Activated CD8-positive, alpha-beta T cell treated with anti-CD3 and anti-CD28 coated beads, Interleukin-2, amount 10 ng/mL, durations not matched to agents 7 days and 5 days (primary cell): ENCODE measurements at places on chromosomes 16 and 17.

DNA sequence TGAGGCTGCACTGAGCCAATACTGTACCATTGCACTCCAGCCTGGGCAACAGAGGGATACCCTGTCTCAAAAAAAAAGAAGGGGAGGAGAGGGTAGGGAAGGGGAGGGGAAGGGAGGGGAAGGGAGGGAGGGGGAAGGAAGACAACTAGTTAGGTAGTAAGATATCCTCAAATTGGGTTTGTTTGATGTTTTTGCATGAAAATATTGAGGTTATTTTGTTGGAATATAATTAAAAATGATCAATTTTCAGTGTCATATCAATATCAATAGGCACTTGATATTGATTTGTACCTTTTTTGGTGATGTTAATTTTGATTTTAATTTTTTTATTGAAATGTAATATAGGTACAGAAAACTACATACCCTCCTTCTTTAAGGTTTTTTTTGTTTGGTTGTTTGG, 16.6 kb upstream of the PDP2 start:
- no peak for DNase-seq
- no peak overlapping the region for H3K4me3 ChIP-seq

GRCh38 chr16:19142939-19143598, 25.0 kb upstream of the SYT17 start:
- H3K4me3 ChIP-seq: no peak overlapping the region
- peaks cover 8% of the 10 kb centered on the region for H3K27me3 ChIP-seq
- no peaks in the 10 kb centered on the region for H3K36me3 ChIP-seq

GRCh38 chr17:54901230-54901822, 674 bp downstream of the TOM1L1 start:
- H3K27ac ChIP-seq: no peak overlapping the region
- peaks cover 9% of the 10 kb centered on the region for H3K4me1 ChIP-seq
- no peaks in the 10 kb centered on the region for H3K36me3 ChIP-seq

DNA sequence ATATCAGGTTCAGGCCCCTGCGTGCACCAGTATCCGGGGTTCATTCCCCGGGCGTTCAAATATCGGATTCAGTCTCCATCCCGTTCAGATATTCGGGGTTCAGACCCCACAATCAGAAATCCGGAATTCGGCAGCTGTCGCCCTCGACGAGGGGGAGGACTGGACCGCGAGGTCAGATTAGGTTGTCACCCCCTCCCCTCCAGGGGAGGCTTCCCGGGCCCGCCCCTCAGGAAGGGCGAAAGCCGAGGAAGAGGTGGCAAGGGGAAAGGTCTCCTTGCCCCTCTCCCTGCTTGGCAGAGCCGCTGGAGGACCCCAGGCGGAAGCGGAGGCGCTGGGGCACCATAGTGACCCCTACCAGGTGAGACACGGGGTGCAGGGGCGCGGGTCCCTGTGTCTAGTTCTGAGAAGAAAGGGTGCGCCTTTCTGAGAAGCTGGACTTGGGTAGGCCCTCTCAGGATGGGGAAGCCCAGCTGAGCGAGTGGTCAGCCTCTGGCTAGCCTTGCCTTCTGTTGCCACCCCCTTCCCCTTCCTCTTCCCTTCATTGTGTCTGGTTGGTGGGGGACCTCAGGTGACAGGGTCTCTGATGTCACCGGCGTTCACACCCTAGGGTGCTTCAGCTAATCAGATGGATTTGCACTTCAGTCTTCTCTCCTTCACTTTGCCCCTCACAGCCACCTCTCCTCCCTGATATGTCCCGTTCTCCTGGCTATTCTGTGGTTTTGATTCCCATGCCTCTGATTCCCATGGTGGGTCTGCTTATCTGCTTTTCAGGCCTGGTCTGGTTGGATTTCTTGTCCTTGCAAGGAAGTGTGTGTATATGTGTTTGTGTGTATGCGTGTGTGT, 844 bp downstream of the TAOK2 start:
- peak overlapping the region; percentile 92 for H3K27ac ChIP-seq
- peaks cover 38% of the 10 kb centered on the region for H3K4me1 ChIP-seq
- no peaks in the 10 kb centered on the region for H3K27me3 ChIP-seq

DNA sequence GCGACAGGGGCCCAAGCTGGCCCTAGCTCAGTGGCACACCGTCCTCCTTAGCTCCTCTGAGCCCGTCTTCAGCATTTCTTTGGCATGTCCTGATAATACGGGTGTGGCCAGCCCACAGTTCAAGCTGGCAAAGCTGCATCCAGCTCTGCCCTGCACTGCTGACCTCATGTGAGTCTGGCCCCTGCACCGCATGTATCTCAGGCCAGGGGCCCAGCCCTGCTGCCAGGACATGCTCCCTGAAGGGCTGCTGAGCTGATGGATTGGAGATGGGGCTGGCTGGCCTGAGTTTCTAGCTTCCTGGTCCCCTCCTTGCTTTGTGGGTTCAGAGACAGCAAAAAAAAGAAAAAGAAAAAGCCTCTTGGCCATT, 2.4 kb downstream of the DOC2B start:
- no peak overlapping the region for H3K27ac ChIP-seq
- no peak for DNase-seq
- no peaks in the 10 kb centered on the region for H3K4me1 ChIP-seq
- H3K4me3 ChIP-seq: no peak overlapping the region

GRCh38 chr16:65271996-65272395, 150.1 kb upstream of the CDH11 start:
- DNase-seq: no peak
- no peak overlapping the region for H3K4me3 ChIP-seq
- no peaks in the 10 kb centered on the region for H3K36me3 ChIP-seq
- H3K27me3 ChIP-seq: no peaks in the 10 kb centered on the region

DNA sequence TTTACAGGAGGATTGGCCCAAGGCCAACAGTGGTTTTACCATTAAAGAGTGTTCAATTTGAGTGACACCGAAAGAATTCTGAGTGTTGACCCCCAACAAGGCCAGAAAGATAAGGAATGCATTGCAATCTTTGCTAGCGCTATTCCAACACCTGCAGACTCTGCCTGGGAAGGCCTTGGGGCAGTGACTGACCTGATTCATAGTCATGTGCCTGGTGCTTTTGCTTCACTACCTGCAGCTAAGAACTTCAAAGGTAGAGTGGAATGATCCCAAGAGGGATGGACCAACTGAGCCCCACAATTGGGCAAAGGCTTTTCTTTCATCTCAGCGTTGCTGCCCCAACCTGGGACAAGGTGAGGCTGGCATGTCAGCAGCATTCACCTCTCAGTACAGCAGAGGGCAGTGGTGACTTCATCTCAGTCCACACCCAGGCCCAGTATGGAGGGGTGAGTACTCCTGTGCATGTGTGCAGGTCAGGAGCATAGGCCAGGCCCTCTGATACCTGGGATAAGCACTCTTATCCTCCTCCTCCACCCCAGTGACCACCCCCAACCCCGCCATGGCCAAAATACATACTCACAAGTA, 149.6 kb upstream of the GNAO1 start:
- H3K4me3 ChIP-seq: no peak overlapping the region
- peak; percentile 41 for DNase-seq
- no peaks in the 10 kb centered on the region for H3K4me1 ChIP-seq

GRCh38 chr17:4220655-4221054, 43.1 kb downstream of the ANKFY1 start:
- H3K27me3 ChIP-seq: no peaks in the 10 kb centered on the region
- peaks cover 31% of the 10 kb centered on the region for H3K36me3 ChIP-seq
- no peak overlapping the region for H3K4me3 ChIP-seq

GRCh38 chr17:77343031-77343800, 202.4 kb downstream of the SEC14L1 start:
- no peaks in the 10 kb centered on the region for H3K27me3 ChIP-seq
- H3K36me3 ChIP-seq: peaks cover 10% of the 10 kb centered on the region
- no peak for DNase-seq
- H3K27ac ChIP-seq: peak overlapping the region; percentile 91
- peaks cover 45% of the 10 kb centered on the region for H3K4me1 ChIP-seq

DNA sequence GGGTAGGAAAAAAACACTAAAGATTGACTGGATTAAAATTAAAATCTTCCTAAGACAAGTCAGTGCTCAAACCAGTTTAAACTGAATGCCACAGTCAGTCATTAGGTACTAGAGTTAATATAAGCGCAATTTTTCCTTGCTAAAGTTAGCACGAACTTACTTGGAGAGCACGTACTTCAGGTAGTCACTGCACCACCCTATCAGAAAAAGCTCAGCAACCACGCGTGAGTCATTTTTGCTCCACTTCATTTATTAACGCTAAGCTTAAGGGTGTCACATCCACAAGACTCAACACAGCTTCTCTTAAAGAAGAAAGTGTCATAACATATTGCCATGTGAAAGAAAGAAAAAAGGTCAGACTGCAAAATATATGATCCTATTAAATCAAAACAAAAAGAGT, 53.1 kb downstream of the TEX2 start:
- DNase-seq: no peak
- H3K27me3 ChIP-seq: no peaks in the 10 kb centered on the region
- H3K36me3 ChIP-seq: peaks cover 12% of the 10 kb centered on the region
- H3K27ac ChIP-seq: no peak overlapping the region
- H3K4me1 ChIP-seq: peaks cover 3% of the 10 kb centered on the region

DNA sequence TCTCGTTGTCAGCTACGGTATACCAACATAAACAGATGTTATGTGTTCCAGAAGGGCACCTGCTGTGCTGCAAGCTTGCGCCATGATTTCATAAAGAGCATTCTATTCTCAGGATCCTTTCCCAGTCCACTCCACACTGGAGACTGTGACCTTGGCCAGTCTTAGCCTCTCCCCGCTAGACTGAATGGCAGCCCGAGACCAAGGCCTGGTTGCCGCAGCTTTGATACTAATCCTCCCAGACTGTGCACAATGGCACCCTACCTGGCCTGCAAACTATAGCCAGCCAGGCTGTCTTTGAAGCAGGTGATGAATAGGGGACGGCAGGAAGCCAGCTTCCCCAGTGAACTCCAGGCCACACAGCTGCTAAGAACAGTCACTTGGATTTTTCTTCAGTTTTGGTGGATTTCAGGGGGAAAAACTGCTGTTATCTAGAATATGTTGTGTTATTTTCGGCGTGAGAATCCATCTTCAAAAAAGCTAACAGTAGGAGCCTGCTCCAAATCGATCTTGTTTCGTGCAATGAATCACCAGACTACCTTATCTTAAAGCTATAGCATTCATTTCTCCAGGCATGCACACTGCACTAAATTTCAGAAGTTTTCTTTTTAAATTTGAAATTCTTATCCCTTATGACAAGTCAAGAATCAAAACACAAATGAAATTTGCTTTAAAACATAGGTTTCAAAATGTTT, 289.0 kb downstream of the CEP112 start:
- no peaks in the 10 kb centered on the region for H3K4me1 ChIP-seq
- H3K4me3 ChIP-seq: no peak overlapping the region
- DNase-seq: no peak
- H3K27ac ChIP-seq: no peak overlapping the region
- peaks cover 2% of the 10 kb centered on the region for H3K27me3 ChIP-seq

DNA sequence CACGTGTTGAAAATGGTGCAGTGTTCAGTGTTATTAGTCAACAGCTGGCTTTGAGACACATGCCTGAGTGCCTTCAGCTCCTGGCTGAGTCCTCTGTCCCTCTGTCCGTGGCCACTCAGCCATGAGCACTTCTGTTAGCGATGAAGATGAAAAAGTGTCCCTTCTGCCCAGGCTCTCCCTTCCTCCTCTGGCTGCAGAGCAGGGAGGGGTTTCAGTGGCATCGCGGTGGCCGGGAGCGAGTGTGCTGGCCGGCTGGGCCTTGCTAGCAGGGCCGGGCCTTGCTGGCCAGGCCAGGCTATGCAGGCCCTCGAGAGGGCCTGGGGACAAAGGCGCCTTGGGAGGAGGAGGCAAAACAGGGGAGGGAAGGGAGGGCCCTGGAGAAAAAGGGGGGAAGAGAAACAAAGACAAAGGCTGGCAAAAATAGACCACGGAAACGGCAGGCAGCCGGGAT, 47.7 kb downstream of the CMIP start:
- DNase-seq: no peak
- no peak overlapping the region for H3K4me3 ChIP-seq
- H3K4me1 ChIP-seq: peaks cover 36% of the 10 kb centered on the region
- peaks cover 7% of the 10 kb centered on the region for H3K36me3 ChIP-seq

DNA sequence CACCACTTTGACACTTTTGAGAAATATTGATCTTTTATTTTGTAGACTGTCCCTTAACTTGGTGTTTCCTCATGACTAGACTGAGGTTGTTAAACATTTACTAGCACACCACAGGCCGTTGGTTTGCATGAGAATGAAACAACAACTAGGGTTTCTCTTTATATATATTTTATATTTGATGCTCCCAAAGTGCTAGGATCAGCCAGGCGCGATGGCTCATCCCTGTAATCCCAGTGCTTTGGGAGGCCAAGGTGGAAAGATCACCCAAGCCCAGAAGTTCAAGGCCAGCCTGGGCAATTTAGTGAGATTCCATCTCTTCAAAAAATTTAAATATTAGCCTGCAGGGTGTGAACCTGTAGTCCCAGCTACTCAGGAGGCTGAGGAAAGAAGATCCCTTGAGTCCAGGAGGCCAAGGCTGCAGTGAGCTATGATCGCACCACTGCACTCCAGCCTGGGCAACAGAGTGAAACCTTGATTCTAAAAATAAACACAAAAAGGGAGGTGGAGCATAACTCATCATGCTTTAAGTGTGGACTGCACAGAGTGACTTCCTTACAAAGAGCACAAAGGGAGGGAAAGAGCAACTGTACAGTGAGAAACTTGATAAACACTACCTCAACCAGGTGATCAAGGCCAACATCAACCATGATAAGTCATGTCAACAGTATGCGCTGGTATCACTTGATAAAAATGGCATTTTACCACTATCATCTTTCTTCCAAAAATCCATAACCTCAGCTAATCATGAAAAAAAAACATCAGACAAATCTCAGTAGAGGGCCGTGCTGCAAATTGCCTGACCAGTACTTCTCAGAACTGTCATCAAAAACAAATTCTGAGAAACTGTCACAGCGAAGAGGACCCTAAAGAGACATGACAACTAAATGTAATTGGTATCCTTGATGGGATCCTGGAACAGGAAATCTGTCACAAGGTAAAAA, 72.8 kb upstream of the ATF7IP2 start:
- no peaks in the 10 kb centered on the region for H3K36me3 ChIP-seq
- DNase-seq: no peak
- no peak overlapping the region for H3K4me3 ChIP-seq
- H3K27ac ChIP-seq: no peak overlapping the region
- H3K27me3 ChIP-seq: no peaks in the 10 kb centered on the region

- DNase-seq: peak; percentile 82
- peaks cover 13% of the 10 kb centered on the region for H3K27me3 ChIP-seq
- H3K4me3 ChIP-seq: no peak overlapping the region
- no peak overlapping the region for H3K27ac ChIP-seq
- H3K36me3 ChIP-seq: no peaks in the 10 kb centered on the region
- peaks cover 35% of the 10 kb centered on the region for H3K4me1 ChIP-seq
Observed at GRCh38 chr17:7988750-7989178, 13.7 kb upstream of the GUCY2D start.

DNA sequence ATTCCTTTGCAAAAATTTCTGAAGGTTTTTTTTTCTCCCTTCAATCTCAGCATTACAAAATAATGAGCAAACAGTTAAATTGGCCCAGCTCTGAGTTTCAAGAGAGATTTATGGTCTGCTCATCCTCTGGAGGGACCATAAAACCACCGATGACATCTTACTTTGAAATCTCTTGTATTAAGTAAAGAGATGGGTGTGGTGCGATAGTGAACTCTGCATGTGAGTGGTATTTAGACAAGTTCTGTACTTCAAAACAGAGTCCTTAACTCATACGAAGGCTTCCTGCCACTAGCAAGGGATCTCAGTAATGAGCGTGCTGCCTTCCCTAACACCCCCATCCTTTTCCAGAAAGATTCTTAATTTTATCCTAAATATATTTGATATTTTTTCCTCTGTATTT, 2.1 kb downstream of the FAM20A start:
- H3K36me3 ChIP-seq: no peaks in the 10 kb centered on the region
- peaks cover 59% of the 10 kb centered on the region for H3K27me3 ChIP-seq
- H3K4me3 ChIP-seq: no peak overlapping the region
- no peak overlapping the region for H3K27ac ChIP-seq
- H3K4me1 ChIP-seq: peaks cover 22% of the 10 kb centered on the region
